Mesothelial cell of epicardium (in vitro differentiated cells): ENCODE measurements at places on chromosomes 3 and 15.

DNA sequence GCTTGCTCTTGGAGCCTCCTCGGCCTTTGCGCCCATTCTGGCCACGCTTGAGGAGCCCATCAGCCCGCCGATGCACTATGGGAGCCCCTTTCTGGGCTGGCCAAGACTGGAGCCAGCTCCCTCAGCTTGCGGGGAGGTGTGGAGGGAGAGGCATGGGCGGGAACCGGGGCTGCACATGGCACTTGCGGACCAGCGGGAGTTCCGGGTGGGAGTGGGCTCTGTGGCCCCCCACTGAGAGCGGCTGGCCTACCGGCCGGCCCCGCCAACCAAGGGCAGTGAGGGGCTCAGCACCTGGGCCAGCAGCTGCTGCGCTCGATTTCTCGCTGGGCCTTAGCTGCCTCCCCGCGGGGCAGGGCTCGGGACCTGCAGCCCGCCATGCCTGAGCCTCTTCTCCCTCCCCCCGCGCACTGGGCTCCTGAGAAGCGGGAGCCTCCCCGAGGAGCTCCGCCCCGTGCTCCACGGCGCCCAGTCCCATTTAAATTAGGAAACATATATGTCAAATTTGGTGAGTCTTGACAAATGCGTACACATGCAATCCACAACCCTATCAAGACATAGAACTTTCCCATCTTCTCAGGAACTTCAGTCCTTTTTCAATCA is 97.6 kb upstream of the CNTN3 start:
- DNase-seq = no peak

- DNase-seq = no peak
Observed at GRCh38 chr3:143525408-143525807, 322.9 kb downstream of the SLC9A9 start.

DNA sequence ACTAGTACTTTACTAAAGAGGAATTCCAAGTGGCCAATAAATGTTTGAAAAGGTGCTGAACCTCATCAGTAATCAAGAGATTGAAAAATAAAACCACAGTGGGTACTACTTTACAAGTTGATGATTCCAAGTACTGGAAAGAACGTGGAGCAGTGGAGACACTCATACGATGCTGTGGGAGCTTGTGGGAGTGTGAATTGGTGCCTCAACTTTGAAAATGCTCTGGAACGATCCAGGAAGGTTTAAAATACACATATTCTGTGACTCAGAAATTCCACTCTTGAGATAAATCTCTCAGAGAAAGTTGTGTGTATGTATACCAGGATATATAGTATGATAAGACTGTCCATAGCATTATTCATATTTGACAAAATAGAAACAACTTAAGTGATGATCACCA is 9.3 kb downstream of the LRCH3 start:
- no peak for DNase-seq

DNA sequence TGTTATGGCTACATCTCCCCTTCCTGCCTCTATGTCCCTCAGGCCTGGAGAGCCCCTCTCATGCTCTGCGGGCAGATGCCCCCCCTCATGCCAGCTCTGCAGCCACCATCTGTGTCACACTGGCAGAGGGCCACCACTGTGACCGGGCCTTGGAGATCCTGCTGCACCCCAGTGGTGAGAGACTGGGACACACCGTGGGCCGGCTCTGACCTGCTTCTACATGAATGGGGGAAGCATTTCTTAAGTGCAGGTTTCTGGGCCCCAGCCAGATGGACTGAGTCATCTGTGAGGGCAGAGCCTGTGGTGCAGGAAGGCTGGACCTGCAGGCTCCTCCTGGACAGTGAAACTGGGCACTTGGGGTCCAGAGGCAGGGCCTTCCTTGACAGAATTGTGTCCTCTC is 4.8 kb downstream of the VWA5B2 start:
- DNase-seq = no peak

GRCh38 chr15:29064290-29064689 is 178.5 kb downstream of the APBA2 start:
- no peak for DNase-seq

DNA sequence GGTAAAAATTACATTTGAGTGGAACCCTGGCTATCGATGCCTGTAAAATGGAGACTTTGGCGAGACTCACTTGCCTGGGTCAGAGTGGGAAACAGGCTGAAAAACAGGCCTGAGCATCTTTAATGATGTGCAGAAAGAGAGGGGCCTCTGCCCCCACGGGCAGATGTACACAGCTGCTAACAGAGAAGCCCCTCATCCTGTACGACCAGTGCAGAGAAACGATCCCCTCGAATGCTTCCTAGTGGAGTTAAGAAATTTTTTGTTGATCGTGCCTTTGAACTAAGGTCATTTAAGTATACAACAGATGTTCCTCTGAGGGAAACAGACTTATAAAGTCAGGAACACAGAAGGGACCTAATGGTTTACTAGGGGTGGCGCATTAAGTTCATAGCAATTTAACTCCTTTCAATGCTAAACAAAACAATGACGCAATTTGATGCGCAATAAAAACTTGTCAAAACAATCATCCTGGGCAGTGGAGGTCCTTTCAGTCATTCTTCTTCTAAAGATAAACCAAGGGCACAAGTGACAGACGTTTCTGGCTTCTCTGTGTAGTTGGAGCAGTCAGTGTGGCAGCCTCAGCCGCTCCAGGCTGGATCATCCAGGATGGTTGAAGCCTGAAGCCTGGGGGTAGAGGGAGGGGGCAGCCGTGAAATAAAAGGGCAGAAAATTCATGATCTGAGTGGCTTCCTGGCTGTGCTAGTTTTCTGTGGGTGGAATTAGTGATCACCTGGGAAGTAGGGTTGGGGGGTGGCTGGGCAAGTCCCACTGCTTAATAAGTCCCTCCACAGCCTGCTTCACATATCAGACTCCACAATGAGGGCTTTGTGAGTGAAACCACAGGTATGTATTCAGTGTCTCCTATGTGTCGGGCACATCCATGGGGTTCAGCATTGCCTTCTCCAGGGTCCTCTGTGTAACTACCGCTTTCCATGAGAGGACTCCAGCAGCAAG is 50.8 kb upstream of the MRPS22 start:
- DNase-seq = no peak

DNA sequence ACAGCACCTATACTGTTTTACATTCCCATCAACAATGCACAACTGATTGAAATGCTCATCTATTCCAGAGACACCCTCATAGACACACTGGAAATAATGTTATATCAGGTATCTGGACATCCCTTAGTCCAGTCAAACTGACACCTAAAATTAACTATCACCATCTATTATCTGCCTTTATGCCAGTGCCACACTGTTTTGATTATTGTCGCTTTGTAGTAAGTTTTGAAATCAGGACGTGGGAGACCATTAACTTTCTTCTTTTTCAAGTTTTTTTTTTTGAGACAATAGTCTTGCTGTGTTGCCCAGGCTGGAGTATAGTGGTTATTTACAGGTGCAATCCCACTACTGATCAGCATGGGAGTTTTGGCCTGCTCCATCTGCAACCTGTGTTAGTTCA is 9.4 kb upstream of the KLHL40 start:
- DNase-seq = no peak

- no peak for DNase-seq
Observed at GRCh38 chr3:24765399-24765798, 270.7 kb upstream of the THRB start.

- DNase-seq = no peak
Observed at GRCh38 chr3:105526360-105527111, 159.8 kb downstream of the ALCAM start.

GRCh38 chr3:121855555-121855954 is 20.5 kb downstream of the EAF2 start:
- no peak for DNase-seq

DNA sequence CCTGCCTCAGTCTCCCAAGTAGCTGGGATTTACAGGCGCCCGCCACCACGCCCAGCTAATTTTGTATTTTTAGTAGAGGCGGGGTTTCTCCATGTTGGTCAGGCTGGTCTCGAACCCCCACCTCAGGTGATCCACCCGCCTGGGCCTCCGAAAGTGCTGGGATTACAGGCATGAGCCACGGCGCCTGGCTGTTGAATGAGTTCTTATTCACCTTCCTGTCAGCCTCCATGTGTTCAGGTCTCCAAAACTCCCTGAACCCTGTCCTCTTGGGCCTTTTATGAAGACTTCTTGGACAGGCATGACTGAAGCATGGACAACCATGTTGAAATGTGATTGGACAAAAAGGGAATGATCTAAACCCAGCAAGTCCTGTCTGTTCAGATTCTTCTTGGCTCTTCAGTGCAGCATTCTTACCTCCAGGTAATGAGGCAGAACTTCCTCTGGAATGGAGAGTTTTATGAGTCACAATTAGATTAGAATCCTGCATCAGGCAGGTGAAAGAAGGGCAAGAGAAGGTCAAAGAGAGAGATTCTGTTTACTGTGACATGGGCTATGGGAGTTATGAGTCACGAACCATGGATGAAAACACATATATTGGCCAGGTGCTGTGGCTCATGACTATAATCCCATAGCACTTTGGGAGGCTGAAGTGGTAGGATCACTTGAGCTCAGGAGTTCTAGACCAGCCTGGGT is 23.1 kb upstream of the EIF4A2 start:
- DNase-seq = no peak
